Testis (tissue), 5 donors: ENCODE measurements at places on chromosomes 7 and 10. TPM values are rescaled to one million over a fixed set of nuclear protein-coding genes. Genes with fewer than 3 reads are reported as not detected.

GRCh38 chr10:33837736-33838135, 503.3 kb upstream of the NRP1 start:
- H3K27me3 ChIP-seq, result no peaks in the 10 kb centered on the region
- no peak overlapping the region for H3K27ac ChIP-seq
- H3K4me3 ChIP-seq, result no peak overlapping the region
- no peaks in the 10 kb centered on the region for H3K4me1 ChIP-seq
- H3K36me3 ChIP-seq, result no peaks in the 10 kb centered on the region

DNA sequence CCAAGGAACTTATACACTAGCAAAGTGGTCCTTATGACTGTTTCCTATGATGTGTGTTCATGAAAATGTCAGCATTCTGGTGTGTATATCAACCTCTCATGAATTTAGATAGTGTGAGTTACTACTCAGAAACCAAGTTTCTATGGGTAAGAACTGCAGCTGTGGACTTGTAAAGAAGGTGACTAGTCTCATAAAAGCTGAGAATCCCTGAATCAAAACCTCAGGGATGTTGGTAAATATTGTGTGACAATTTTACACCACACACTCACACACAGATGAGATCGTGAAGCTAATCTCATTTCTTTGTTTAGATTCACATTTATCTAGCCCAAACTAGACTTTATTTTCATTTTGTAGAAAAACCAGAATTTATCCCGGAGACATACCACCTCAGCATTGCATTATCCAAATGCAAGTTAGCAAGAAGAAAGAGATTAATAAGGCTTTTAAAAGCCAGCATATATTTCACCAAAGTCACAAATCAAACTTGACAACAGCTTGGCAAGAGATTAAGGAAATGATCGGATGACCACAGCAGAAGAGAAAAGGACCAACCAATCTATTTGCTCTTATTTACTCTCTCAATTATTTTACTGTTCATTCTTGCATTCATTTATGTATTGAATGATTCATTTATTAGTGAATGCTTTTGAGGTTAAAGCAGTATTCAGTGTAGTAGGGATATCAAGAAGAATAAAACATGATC, 92.9 kb downstream of the PLXDC2 start:
- DNase-seq, result no peak
- H3K36me3 ChIP-seq, result no peaks in the 10 kb centered on the region
- H3K4me3 ChIP-seq, result no peak overlapping the region
- H3K27ac ChIP-seq, result no peak overlapping the region

DNA sequence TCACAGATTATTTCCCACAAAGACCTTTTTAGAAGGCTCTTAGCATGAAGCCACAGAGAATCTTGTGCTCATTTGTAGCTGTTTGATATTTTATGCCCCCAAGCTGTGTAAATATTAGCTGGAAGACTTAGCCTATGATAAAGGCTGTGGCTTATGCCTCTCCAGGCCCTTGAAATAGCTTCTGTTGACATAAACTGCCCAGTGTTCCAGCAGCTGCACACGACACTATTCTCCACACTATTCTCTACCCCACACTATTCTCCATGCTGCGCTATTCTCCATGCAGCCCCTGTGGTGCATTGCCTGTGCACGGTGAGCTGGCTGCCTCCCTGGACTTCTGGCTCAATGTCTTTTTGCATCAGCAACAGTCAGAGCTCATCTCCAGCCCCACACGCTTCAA, 13.1 kb downstream of the DDC start:
- no peaks in the 10 kb centered on the region for H3K27me3 ChIP-seq
- no peak for DNase-seq
- H3K4me3 ChIP-seq, result no peak overlapping the region
- H3K36me3 ChIP-seq, result no peaks in the 10 kb centered on the region
- no peak overlapping the region for H3K27ac ChIP-seq
- H3K4me1 ChIP-seq, result no peaks in the 10 kb centered on the region

GRCh38 chr7:48094861-48095293, 5.8 kb downstream of the UPP1 start:
- no peaks in the 10 kb centered on the region for H3K4me1 ChIP-seq
- no peak for DNase-seq
- no peak overlapping the region for H3K27ac ChIP-seq
- no peaks in the 10 kb centered on the region for H3K27me3 ChIP-seq

IDE gene
- 28.4 TPM for total RNA-seq

DNA sequence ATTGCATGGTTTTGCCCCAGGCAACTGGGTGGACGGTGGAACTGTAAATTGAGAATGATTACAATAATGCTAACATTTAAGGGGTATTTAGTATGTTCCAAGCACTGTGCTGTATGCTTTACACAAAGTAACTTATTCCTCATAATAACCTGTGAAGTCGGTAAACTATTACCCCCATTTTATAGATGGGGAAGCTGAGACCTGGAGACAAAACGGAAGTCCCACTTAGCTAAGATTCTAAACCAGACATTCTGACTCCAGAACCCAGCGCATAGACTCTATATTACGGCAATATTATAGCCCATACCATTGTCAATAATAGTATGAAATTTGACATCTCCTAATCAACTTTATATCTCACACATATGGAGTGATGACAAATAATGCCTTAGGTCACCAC, 39.9 kb upstream of the TMEM236 start:
- H3K4me3 ChIP-seq, result no peak overlapping the region
- H3K27ac ChIP-seq, result no peak overlapping the region
- no peaks in the 10 kb centered on the region for H3K36me3 ChIP-seq
- H3K4me1 ChIP-seq, result no peaks in the 10 kb centered on the region

LIPF gene
- total RNA-seq, result 0.81 TPM

MKX gene
- 1.7 TPM for total RNA-seq

- H3K4me1 ChIP-seq, result no peaks in the 10 kb centered on the region
- no peak for DNase-seq
- no peak overlapping the region for H3K27ac ChIP-seq
- H3K4me3 ChIP-seq, result no peak overlapping the region
- H3K27me3 ChIP-seq, result no peaks in the 10 kb centered on the region
These were observed 1.5 kb upstream of the RELN start for GRCh38 chr7:103990991-103991390.

DNA sequence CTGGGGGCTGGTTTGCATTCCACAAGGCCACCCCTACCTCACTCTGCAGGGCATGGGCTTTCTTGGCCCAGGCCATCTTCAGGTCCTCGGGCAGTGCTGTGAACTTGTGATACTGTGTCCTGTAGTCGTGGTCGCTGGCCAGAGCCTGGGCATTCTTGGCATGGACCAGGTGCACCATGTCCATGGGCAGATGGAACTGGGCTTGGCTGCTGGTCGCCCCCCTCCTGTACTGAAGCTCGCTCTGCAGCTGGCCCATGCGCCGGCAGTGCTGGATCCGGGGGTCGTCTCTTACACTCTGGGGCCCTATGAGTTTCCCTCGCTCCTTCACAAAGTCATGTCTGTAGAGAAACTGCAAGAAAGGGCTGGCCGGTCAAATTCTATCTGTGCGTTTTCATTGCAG, 51.7 kb downstream of the HABP2 start:
- H3K27ac ChIP-seq, result no peak overlapping the region
- no peak for DNase-seq
- no peaks in the 10 kb centered on the region for H3K27me3 ChIP-seq
- H3K4me1 ChIP-seq, result no peaks in the 10 kb centered on the region
- no peak overlapping the region for H3K4me3 ChIP-seq

TCF7L2 gene
- total RNA-seq, result 25.4 TPM

GRCh38 chr10:51001587-51001986, 72.7 kb upstream of the PRKG1 start:
- no peaks in the 10 kb centered on the region for H3K27me3 ChIP-seq
- H3K27ac ChIP-seq, result peak overlapping the region; percentile 2
- H3K4me1 ChIP-seq, result no peaks in the 10 kb centered on the region
- DNase-seq, result no peak
- H3K36me3 ChIP-seq, result no peaks in the 10 kb centered on the region

OR2A12 gene
- total RNA-seq, result 0.06 TPM

PIP gene
- not detected for total RNA-seq

DNA sequence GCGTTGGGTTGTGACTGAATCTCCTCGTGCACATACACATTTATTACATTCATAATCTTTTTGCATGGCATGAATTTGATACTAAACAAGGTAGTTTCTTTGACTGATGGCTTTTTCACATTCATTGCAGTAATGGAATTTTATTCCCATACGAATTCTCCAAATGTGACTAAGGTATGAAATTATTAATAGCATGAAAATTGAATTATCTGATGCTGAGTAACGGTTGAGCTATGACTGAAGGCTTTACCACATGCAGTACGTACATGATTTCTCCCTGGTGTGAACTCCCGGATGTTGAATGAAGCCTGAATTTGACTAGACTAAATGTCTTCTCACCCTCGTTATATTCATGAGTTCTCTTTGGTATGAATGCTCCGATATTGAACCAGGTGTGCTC, 104.4 kb upstream of the C1GALT1 start:
- H3K27me3 ChIP-seq, result no peaks in the 10 kb centered on the region
- no peak overlapping the region for H3K27ac ChIP-seq
- H3K4me1 ChIP-seq, result no peaks in the 10 kb centered on the region
- no peaks in the 10 kb centered on the region for H3K36me3 ChIP-seq
- no peak for DNase-seq

GRCh38 chr7:30921540-30922401, 10.1 kb downstream of the AQP1 start:
- no peak overlapping the region for H3K27ac ChIP-seq
- no peaks in the 10 kb centered on the region for H3K36me3 ChIP-seq
- H3K4me3 ChIP-seq, result no peak overlapping the region
- no peaks in the 10 kb centered on the region for H3K27me3 ChIP-seq
- DNase-seq, result no peak

POT1 gene
- total RNA-seq, result 64.3 TPM

PKD1L1 gene
- total RNA-seq, result 4.8 TPM

- DNase-seq, result no peak
- H3K27me3 ChIP-seq, result no peaks in the 10 kb centered on the region
- H3K4me1 ChIP-seq, result no peaks in the 10 kb centered on the region
- no peak overlapping the region for H3K4me3 ChIP-seq
- H3K36me3 ChIP-seq, result no peaks in the 10 kb centered on the region
These were observed 208.8 kb downstream of the CTNNA3 start for GRCh38 chr10:67487199-67487598.

DNA sequence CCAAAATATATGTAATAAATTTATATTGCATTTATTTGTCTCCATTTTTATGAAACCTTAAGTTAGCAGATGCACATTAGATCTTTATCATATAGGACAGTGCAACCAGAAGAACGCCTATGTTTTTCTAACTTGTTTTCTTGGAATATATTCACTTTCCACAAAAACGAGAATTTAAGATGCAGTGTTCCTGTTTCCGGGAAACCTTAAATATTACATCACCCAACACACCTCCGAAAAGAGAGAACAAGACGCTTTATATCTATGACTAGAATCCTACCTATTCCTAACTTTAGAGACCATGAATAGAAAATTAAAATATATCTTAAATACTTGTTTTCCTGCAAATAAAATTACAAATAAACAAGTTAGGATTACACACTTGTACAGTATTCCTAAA, 1.9 kb downstream of the EZH2 start:
- no peaks in the 10 kb centered on the region for H3K36me3 ChIP-seq
- no peaks in the 10 kb centered on the region for H3K4me1 ChIP-seq
- H3K27ac ChIP-seq, result no peak overlapping the region
- H3K4me3 ChIP-seq, result no peak overlapping the region
- no peak for DNase-seq
- H3K27me3 ChIP-seq, result no peaks in the 10 kb centered on the region

- H3K36me3 ChIP-seq, result no peaks in the 10 kb centered on the region
- no peak for DNase-seq
- H3K27ac ChIP-seq, result no peak overlapping the region
- H3K27me3 ChIP-seq, result no peaks in the 10 kb centered on the region
- H3K4me3 ChIP-seq, result no peak overlapping the region
These were observed 16.2 kb downstream of the CTBP2 start for GRCh38 chr10:125144206-125144605.

- peaks cover 24% of the 10 kb centered on the region for H3K4me1 ChIP-seq
- peak overlapping the region; percentile 88 for H3K27ac ChIP-seq
- peak overlapping the region; percentile 75 for H3K4me3 ChIP-seq
- H3K27me3 ChIP-seq, result no peaks in the 10 kb centered on the region
- no peak for DNase-seq
These were observed 630 bp downstream of the ZNF680 start for GRCh38 chr7:64562256-64562625.

DNA sequence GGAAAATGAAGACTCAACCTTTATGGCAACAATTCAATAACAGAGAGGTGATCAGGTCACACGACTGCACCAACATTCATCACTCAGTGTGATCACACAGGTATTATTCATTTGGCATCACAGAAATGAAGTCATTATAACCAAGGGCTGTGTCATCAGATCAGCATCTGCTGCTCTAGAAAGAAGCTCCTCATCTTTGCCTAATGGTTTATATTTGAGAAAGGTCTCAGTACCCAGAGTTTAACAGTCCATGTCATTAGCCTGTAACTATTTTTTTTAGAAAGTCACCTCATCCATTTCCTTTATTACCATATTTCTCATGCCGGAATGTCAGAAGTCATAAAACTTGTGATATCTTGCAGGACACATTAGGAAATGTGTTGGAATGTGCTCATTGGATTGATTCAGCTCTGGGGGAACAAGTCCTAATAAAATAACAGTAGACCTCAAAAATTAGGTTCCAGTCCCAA, 45.1 kb upstream of the PRKG1 start:
- no peak overlapping the region for H3K27ac ChIP-seq
- no peak for DNase-seq
- H3K36me3 ChIP-seq, result no peaks in the 10 kb centered on the region
- no peak overlapping the region for H3K4me3 ChIP-seq
- H3K27me3 ChIP-seq, result no peaks in the 10 kb centered on the region

DNA sequence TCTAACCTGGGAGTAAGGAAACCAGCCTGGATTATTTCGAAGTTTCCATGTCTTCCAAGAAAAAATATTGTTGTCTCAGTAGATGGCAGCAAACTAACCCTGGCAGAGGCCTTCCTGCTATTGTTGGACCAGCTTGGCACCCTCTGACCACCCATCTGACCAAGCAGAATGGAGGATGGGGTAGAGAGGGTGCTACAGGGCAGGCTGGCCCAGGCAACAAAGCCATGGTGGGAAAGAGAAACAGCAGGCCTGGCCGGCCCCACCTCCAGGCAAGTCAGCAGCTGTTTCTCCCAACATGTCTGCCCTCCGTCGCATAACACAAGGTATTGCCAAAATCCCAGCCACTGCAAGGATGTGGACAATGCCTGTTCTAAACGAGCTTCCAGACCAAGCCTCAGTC, 95.0 kb downstream of the FAM53B start:
- no peak overlapping the region for H3K4me3 ChIP-seq
- H3K36me3 ChIP-seq, result no peaks in the 10 kb centered on the region
- H3K27ac ChIP-seq, result peak overlapping the region; percentile 46

LIPK gene
- not detected for total RNA-seq

GRCh38 chr7:3143869-3144775, 100.5 kb upstream of the CARD11 start:
- no peaks in the 10 kb centered on the region for H3K4me1 ChIP-seq
- no peak overlapping the region for H3K4me3 ChIP-seq
- no peak for DNase-seq
- H3K27ac ChIP-seq, result no peak overlapping the region
- H3K36me3 ChIP-seq, result no peaks in the 10 kb centered on the region
- H3K27me3 ChIP-seq, result no peaks in the 10 kb centered on the region

- H3K4me3 ChIP-seq, result no peak overlapping the region
- H3K4me1 ChIP-seq, result no peaks in the 10 kb centered on the region
- H3K27me3 ChIP-seq, result no peaks in the 10 kb centered on the region
- no peak for DNase-seq
- no peaks in the 10 kb centered on the region for H3K36me3 ChIP-seq
- no peak overlapping the region for H3K27ac ChIP-seq
These were observed 10.2 kb downstream of the PYROXD2 start for GRCh38 chr10:98404571-98405359.
